ENCODE measurements at places on chromosomes 1 and 21.

GRCh38 chr1:213984387-213985208 lies 3.2 kb upstream of the PROX1 start:
- DNase-seq: no peak

DNA sequence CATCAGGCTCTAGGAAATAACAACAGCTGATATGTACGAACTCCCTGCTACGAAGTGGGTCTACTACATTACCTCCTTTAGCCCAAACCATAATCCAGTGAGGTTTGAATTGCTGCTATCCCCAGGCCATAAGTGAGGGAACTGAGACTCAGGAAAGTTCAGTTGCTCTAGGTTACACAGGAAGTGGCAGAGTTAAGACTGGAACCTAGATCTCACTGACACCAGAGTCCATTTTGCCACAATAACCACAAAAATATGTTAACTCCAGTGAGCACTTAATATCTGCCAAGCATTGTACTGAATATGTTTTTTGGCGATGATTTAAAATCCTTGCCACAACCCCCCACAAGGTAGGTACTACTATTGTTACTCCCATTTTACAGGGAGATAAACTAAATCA lies 8.9 kb upstream of the TADA1 start:
- no peak for DNase-seq

- no peak for DNase-seq
Observed at GRCh38 chr1:14613926-14614325, 15.4 kb downstream of the KAZN start.

DNA sequence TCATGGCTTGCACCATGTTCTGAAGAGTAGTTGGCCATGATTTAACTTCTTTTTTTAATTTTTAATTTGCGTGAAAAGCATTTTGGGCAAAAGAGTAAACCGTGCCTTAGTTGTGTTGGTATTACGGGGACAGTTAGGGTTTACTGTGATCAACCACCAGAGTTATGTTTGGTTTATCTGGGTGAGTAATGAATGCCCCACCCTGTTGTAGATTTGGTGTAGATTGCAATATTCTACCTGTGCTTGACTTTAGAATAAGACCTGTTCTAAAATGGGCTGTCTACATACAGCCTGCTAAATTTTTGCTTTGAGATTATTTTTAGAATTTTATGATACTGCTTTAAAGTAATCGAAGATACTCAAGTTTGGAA lies 1.4 kb downstream of the USP25 start:
- no peak for DNase-seq

GRCh38 chr1:195584870-195585624 lies 1023.2 kb downstream of the KCNT2 start:
- no peak for DNase-seq

DNA sequence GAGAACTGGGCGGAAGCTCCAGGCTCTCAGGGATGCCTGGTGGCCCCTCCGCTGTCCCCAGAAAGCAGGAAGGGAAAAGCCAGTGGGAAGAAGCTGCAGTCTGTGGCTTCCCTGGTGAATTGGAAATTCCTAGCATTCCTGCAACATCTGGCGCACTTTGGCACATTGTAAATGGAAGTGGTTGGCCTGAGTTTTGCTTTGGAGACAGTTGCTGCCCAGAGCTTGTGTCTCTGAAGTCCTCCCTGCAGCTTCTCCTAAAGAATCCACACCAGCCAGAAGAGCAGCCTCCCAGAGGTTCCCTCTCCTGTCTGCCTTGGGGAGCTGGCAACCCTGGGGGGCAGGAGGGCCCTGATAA lies 48.2 kb downstream of the ARHGEF10L start:
- DNase-seq: no peak

GRCh38 chr1:15016526-15016925 lies 137.0 kb upstream of the TMEM51 start:
- DNase-seq: no peak

DNA sequence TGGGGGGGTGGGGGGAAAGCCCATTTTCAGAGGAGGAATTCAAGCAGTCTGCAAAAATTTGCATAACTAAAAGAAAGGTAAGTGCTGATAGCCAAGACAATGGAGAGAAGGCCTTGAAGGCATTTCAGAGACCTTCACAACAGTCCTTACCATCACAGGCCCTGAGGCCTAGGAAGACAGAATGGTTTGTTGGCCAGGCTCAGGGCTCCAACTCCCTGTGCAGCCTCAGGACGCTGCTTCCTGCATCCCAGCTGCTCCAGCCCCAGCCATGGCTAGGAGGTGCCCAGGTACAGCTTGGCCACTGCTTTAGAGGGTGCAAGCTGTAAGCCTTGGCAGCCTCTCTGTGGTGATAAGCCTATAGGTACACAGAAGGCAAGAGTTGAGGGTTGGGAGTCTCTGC lies 571.6 kb downstream of the MATN1 start:
- DNase-seq: no peak

DNA sequence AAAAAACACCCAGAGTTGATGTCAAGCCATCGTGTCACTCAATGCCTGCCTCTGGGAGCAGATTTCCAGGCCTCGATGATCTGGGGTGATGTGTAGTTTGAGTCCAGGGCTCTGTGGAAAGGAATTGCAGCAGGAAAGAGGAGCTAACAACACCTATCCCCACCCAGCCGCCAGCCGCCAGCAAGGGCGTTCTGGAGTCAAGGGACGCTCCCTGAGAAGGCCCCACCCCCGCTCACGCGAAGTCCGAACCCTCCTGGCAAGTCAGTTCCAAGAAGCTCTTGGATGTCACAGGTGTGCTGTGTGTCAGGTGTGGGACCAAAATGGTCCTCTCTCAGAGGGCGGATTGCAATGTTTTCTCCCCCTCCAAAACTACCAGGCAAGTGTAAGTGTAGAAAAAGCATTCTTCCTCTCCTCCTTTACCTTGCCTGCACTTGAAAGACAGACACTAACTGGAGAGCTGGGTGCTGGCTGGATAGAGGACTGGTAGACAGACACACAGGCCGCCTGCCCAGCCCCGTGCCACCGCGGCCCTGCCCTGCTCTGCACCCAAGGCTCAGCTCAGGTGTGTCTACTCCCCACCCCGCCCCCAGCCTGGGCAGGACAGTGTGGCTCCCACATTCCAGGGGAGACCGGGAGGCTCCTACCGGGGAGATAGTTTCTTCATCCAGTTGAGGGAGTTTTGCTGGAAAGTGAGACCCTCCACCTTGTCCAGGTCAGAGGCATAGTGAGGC lies 8.5 kb downstream of the AGT start:
- no peak for DNase-seq

DNA sequence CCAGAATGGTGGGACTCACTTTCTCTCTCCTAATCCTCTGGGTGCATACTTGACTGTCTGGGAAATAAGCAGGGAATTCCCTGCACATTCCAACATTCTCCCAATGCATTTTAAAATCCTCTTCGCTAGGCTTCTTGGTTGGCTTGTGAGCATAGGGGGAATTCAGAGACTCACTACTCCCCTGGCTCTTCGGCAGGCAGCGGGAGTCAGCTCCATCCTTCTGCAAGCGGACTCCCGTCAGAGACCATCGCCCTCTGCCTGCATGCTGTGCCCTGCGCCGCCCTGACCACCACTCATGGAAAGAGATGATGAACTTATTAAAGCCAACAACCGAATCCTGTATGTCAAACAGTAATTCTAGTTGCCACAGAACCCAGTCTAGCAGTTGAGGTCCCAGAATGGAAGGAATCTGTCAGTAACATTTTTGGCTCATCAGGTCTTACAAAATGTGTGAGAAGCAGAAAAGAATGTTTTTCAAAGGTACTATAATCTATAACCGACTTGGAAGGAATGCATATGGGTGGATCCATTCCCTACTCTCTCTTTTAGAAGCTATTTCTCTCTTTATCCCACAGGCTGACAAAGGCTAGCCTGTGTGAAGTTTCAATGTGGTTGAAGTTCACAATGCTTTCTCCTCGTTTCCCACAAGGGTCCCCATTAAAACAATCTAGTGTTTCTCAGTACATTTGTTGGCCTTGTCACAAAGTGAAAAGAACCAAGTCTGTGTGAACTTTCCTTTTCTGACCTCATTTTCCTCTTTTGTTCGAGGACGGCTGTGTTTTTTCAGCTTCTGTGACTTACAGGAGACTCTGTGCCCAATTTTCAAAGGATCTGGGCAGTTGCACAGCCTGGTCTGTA lies 119.1 kb upstream of the ADAR start:
- no peak for DNase-seq

GRCh38 chr1:228013935-228014930 lies 7.4 kb downstream of the WNT3A start:
- no peak for DNase-seq

DNA sequence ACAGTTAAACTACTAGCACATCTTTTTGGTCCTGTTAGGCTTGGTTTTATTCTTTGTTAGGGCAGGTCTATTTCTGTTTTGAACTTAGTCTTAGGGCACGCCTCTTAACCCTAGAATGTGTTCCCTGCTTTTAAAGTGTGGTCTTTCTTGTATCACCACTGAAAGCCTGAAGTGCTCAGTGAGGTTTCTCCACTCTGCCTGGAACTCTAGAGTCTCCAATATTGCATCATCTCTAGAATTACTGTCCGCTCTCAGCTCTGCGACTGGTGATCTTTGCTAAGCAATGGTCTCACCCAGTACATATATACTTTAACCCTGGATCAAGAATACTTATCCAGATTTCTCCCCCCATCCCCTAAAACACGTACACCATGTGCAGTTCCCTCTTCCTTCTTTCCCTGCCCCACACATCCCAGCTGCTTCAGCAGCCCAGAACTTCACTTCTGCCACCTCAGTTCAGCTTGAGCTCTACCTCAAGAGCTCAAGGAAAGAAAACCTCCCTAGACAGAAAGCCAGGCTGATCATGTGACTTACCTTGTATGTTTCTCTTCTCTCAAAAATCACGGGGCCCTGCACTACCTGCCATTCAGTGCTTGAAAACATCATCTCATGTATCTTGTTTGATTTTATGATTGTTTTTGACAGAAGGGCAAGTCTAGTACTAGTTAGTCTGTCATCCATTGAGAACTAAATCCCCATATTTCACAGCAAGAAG lies 59.9 kb downstream of the TENT5C start:
- DNase-seq: no peak
